ENCODE measurements at places on chromosomes 4 and X.
A peak's percentile ranks its signal among the peaks of the same experiment; 100 is the strongest.

DNA sequence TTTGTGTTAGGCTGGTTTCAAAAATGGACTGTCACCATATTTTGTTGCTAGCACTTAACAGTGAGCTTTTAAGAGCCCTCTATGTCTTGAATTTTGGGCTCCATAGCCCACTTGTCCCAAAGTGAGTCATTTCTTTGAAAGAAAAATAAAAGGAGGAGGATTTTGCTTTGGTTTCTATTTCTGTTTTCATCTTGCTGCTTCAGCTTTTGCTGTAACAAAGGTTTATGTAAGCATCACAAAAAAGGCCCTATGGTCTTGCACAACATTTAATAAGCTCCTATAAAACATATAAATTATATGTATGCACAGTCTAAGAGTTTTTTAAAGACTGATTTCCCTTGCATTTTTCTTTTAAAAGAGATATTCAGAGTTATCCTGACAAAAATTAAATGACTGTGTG is 105.2 kb downstream of the PHOX2B start:
- no peak for DNase-seq

DNA sequence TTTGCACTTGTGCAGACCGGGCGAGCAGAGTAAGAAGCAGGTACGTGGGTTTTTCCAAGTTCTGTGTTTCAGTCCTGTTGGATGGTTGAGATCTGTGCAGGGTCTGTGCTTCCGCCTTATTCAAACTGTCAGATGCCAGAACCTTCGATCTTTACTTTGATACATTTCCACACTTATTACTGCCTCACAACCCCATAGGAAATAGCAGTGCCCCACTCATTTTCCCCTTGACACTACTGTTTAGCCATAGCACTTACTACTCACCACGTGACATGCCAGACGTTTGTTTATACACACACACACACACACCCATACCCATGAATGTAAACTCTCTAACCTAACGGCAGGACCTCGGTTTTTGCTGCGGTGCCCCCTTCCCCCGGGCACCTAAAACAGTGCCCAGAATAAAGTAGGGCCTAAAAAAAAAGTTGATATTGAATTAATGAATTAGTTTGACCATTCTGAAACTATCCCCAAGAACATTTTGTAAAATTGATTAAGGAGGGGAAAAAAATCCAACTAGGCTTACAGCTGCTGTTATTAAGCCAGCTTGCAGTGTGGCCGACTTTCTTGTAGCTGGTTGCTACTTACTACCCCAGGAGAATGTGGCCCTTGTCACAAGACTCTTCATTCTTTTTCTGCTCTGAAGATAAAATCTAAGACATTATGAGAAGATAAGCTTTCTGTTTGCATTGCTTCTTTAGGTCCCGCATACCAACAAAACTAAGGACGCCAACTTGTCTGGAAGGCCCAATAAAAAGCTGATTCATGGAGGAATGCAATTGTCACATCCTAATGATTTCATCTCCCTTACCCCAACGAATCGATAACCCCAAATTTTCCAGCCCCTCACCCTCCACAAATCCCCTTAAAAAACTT is 704 bp upstream of the SEPSECS start:
- DNase-seq: no peak

DNA sequence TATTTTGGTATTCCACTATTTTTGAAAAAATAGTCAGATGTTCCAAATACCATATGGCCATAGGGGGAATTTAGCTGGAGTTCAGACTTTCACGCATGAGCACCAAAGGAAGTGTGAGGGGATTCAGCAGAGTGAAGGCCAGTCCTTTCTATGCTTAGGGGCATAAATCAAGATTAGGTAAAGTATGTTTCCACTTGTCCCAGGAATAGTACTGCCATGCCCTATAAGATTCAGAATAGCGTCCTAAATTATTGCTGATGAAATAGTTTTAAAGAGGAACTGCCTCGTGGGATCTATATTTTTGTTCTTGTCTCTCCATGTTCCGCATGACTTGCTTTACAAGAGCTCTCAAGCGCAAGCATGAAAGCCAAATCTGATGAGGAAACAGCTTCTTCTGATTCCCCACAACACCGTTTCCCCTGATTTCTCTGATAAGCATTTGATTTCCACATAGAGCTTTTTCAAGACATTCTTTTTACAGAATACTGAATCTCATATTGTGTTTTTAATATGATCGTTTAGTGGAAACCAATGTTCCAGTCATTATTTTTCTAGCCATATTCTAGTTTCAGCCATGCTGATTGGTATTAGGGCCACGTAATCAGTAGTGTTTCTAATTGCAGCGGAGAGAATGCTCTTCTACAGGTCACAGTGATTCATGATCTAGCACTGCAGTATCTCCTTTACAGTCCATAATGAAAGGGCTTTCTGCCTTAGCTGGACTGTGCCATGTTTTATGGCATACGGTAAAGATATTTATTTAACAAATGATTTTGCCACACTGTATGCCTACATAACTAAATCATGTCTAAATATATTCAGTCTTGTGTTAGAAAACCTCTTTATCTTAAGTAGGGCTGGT is 492.3 kb downstream of the CENPC start:
- DNase-seq: no peak

DNA sequence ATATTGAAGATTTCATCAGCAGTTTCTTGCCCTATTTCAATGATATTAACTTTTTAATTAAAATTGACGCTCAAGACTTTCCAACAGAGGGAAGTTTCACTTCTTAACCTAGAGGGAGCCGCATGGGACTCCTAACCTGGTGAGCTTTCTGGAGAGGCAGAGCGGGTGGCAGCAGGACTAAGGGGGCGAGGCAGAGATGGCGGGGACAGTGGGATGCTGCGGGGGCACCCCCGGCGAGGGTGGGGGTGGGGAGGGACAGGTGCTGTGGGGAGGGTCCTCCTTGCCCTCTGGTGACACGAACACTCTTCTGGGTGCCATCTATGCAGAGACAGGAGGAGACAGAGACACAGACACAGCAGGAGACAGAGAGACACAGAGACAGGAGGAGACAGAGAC is 104.4 kb downstream of the ADRA2C start:
- no peak for DNase-seq

GRCh38 chr4:12173496-12173895 is 744.8 kb upstream of the HS3ST1 start:
- DNase-seq: no peak

DNA sequence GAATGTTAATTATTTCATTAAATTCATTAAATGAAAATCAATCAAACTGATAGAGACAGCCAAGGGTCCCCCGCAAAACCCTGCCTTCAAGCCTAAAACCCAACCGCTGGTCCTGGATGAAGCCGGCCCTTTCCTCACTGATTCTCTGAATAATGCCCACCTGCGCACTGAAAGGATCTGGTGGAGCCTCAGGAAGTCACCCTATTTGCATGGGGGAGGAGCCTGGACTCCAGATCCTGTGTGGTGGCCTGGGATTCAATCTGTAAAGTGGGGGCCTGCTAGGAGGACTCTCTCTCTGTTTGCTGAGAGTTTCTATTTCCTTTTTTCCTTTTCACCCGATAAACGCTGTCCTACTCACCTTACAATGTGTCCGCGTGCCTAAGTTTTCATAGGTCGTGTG is 97.9 kb upstream of the ADAMTS3 start:
- DNase-seq: no peak

GRCh38 chr4:118037955-118038354 is 3.7 kb downstream of the NDST3 start:
- no peak for DNase-seq

DNA sequence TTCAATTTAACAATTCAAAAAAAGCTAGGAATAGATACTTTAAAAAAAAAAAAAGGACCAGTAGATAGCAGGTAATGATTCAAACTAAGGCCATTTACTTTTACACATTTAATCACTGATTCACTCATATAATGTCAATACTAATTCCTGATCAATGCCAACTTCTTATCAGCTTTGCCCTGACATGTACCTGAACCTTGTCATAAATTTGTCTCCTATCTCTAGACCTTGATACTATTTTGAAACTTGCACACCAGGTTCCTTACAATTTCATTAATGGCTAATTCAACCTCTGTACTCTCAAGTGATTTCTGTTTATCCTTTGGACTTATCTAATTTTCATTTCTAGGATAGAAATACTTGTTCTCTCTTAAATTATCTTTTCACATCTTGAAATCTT is 55.4 kb downstream of the UGT2B4 start:
- DNase-seq: no peak

- no peak for DNase-seq
Observed at GRCh38 chr4:184320631-184321030, 103.0 kb upstream of the ENPP6 start.

GRCh38 chrX:74187211-74187610 is 116.8 kb upstream of the ZCCHC13 start:
- peak; percentile 2 for DNase-seq

DNA sequence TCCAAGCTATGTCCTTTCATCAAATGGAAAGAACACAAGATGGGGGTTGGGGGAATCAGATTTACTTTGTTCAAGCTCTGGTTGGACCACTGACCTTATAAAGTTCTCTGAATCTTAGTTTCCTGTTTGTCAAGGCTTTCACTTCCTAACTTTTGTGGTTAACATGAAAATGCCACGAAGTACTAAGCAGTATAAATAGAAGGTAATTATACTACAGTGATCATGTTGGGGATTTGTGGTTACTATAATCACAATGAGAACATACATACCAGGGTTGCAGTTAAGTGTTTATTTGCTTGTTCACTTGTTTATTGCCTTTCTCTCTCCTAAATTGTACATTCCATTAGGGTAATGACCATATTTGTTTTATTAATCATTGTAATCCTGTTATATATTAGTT is 53.2 kb downstream of the SPRY1 start:
- peak; percentile 18 for DNase-seq

GRCh38 chr4:138494931-138495330 is 252.8 kb upstream of the SLC7A11 start:
- no peak for DNase-seq

- DNase-seq: no peak
Observed at GRCh38 chr4:118850488-118851173, 14.7 kb upstream of the SEC24D start.

DNA sequence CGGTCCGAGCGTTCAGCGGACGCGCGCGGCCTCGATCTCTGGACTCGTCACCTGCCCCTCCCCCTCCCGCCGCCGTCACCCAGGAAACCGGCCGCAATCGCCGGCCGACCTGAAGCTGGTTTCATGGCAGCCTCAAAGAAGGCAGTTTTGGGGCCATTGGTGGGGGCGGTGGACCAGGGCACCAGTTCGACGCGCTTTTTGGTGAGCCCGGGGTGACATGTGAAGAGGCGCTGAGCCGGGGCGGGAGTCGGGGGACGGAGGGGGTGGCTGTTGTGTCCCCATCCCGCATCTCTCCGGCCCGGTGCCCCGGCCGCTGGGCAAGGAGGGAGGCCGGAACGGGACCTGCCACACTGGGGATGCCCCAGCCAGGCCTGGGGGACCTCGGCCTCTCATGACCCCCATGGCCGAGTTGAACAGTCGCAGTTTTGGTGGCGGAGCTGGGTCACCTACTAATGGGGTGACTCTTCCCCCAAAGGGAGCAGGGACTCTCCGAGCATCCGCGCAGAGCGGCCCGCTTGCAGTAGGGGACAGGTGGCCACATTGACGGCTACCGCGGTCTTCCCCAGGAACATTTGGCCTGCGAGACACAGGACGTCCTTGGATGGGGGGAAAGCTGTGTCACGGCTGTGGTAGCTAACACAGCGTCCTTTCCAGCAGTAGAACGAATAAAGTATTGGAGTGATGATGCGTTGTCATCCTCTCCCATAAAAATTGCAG is at the start of gene GK:
TSS of gene GK (plus strand) at position 9 of the 717 bp plus-strand sequence. CDS start at position 124, 115 bp downstream.
- no peak for DNase-seq

GRCh38 chrX:155334486-155335336 is at the start of gene CLIC2:
TSS of gene CLIC2 (minus strand) at chrX:155334614. CDS start at chrX:155334427, 187 bp downstream.
- peak; percentile 59 for DNase-seq

- DNase-seq: no peak
Observed at GRCh38 chr4:25481648-25482047, 104.6 kb downstream of the ANAPC4 start.

- no peak for DNase-seq
Observed at GRCh38 chrX:12548746-12549145, 242.5 kb upstream of the PRPS2 start.

DNA sequence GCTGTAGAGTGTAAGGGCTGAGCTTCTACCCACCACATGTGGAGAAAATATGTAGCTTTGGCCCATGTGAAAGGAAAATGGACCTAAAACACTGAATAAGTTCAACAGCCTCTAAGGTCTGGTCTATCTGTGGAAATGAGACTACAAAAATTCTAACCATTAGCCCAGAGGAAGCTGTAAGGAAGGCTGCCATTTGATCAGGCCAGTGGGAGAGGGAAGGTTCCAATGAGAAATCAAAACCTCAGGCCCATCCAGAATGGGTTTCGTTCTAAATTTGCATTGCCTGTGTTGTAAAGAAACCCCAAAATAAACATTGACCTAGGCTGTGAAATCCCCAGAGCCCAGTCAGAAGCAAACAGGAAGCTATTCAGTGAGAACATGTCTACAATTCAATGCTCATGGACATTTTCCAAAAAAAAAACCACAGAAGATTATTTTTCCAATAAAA is 320.4 kb upstream of the SLC7A11 start:
- DNase-seq: peak; percentile 79
